Amniotic stem cell (primary cell): ENCODE measurements at places on chromosomes 11 and 22.

- no peak for DNase-seq
Measured at GRCh38 chr11:133656082-133656635, 123.9 kb upstream of the OPCML start.

GRCh38 chr11:120909676-120910416, 114.1 kb upstream of the TBCEL start:
- DNase-seq: no peak

DNA sequence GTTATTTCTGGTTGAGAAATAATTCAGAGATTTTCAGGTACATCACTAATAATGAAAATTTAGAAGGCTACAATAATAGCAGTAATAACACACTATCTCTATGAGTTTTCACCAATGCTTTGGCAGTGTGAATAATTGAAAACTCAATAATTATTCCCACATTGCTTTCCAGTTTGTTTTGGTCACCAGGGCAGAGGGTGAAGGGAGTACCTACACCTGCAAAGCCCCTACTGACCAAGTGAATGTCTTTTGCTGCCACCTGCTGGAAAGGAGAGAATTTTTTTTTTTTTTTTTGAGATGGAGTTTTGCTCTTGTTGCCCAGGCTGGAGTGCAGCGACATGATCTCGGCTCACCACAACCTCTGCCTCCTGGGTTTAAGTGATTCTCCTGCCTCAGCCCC, 3.2 kb downstream of the NELL1 start:
- no peak for DNase-seq

- no peak for DNase-seq
Measured at GRCh38 chr22:43006753-43007152, 8.2 kb downstream of the PACSIN2 start.

DNA sequence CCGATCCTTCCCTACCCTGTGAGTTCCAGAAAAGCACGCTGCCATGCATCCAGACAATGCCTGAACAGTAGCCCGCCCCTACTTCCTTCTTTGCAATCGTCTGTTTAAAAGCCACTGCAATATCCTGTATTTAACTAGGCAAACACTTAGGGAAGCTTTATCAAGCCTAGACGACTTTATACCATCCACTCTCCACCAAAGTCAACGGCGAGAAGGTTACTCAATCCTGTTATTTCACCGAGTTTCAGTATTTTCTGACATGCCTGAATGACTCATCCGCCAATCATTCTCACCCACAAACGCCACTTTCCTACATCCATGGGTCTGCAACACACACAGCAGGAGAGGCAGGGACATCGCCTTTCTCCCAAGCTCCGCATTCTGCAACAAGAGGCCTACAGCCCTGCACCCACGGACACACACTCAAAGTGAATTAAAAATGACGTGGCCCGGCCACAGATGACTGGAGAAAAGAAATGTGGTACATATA, 9.3 kb downstream of the CELSR1 start:
- DNase-seq: no peak

GRCh38 chr22:41620589-41621098, at the start of gene DESI1:
Gene DESI1 (minus strand): TSS chr22:41621043. CDS start chr22:41620839, 204 bp downstream.
- DNase-seq: no peak

DNA sequence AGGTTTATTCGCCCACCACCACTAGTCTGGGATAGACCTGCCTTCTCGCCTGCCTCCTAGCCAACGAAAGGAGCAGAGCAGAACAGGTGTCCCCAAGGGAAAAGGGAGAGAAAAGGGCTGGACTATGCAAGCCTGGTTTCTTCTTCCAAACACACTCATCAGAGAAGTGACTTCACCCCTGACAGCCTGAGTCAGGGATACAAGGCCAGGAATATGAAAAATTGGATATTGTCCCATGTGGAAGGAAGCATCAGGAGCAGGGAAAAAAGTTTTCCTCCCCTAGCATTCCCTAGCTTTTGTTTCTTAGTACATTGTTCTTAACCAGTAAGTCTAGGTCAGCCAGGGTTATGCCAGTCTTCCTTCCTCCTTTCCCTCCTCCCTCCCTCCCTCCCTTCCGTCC, 56.9 kb upstream of the TNRC6B start:
- no peak for DNase-seq

- DNase-seq: no peak
Measured at GRCh38 chr22:46878191-46878948, 115.9 kb downstream of the TBC1D22A start.
